ENCODE measurements at places on chromosomes 11 and 22.

DNA sequence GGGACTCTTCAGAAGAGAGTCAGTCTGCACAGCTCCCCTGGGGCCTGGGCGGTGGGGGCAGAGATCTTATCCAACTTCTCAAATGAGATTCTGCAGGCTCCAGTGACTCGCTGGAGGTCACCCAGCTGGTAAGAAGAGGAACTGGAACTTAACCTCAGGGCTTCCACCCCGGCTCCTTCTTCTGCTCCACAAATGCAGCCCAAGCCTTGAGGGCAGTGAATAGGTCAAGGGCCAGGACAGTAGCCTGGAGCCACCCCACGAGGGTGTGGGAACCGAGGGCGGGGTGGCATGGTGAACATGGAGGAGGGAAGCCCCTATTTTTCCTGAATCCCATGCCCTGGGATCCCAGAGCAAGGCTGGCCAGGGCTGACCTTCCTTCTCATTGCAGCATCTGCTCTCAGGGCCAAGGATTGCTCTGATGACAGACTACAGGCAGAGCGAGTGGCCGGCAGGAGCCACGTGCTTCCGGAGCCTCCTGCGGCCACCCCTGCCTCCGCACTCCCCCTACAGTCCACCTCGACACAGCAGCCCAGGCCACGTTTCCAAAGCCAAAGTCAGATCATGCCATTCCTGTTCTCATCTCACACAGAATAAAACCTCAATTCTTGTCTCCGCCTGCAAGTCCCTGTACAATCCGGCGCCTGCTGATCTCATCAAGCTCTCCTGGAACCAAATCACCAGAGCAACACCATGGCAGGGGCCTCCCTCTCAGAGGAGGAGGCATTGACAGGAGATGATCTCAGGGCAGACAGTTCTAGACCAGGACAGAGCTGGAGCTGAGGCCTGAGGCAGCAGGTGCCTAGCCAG lies 21.1 kb upstream of the UPK3A start:
- peak; percentile 63 for DNase-seq

GRCh38 chr11:61657566-61658290 lies 22.5 kb upstream of the DAGLA start:
- DNase-seq, result no peak

GRCh38 chr22:50292643-50293440 lies 14.6 kb downstream of the PLXNB2 start:
- no peak for DNase-seq

DNA sequence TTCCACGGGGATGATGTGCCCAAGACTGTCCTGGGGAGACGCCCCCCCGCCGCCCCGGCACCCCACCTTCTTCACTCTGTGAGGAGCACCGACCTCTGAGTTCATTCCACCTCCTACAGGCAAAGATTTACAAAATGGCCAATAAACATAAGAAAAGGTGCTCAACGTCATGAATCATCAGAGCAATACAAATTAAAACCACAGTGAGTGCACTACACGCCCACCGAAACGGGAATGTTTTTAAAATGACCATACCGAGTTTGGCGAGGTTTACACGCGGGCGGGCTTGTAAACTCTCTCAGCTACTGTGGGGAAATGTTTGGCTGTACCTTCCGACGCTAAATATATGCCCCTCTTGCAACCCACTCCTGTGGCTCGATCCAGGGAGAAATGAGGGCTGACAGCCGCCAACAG lies 7.9 kb downstream of the NPTXR start:
- DNase-seq, result no peak

GRCh38 chr11:10293423-10294289 lies at the start of gene SBF2:
Gene SBF2, minus strand, starts transcription at chr11:10294219. Its CDS starts 150 bp downstream, at chr11:10294069.
- DNase-seq, result peak; percentile 89

GRCh38 chr11:45801723-45802315 lies 3.1 kb upstream of the SLC35C1 start:
- DNase-seq, result no peak

- no peak for DNase-seq
Observed at GRCh38 chr11:102007567-102008437, 39.4 kb upstream of the CFAP300 start.

- DNase-seq, result no peak
Observed at GRCh38 chr11:75233754-75234172, 6.8 kb upstream of the TPBGL start.

GRCh38 chr11:60891103-60891741 lies 15.2 kb downstream of the PRPF19 start:
- peak; percentile 71 for DNase-seq

DNA sequence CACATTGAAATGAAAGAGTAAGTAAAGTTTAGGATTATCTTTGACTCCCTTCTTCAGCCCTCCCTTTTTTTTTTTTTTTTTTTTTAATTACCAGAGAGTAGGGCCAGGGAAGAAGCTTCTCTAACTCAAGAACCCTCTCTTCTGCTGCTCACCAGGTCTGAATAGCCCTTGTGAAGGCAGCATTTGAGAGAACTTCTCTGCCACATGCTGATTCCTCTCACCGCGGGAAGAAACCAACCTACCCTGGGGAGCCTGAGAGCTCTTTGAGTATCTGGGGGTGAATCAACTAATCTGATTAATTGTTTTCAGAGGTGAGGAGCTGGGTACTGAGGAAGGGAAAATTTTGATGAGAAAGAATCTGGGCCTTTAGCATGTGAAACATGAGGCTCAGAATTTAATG lies 434.5 kb upstream of the CCDC90B start:
- DNase-seq, result no peak

- DNase-seq, result no peak
Observed at GRCh38 chr11:72146625-72147024, 11.1 kb downstream of the FOLR3 start.

- DNase-seq, result no peak
Observed at GRCh38 chr11:130452176-130452575, 3.7 kb downstream of the ADAMTS15 start.

- peak; percentile 19 for DNase-seq
Observed at GRCh38 chr22:47169801-47170140, 407.3 kb downstream of the TBC1D22A start.

DNA sequence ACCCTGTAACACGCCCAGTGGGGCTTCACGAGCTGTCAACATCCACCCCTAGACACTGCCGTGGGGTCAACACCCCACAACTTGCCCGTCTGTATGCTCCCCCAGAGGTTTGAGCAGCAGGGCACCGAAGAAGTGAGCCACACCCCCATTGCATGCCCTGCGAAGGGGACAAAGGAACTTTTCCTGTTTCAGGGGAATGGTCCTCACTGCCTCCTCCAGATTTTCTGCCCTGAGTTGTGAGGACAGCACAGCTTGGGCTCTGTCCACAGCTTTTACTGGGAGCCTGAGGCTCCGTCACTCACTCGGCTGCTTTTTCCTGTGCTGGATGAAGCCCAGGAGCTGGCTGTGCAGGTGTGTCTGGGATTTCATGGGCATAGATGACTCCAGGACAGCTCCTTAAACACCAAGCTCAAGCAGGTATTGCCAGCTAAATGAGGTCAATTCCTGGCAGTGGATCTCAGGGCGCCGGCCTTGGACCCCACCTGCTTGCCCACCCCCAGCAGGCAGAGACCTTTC lies 40.2 kb upstream of the CCDC188 start:
- no peak for DNase-seq

GRCh38 chr11:86370922-86371594 lies 3.6 kb upstream of the CCDC81 start:
- no peak for DNase-seq

- no peak for DNase-seq
Observed at GRCh38 chr22:23104187-23104971, 34.1 kb downstream of the GNAZ start.

Data from ovary (tissue), 10 donors.